ENCODE measurements at places on chromosomes 4 and X.

DNA sequence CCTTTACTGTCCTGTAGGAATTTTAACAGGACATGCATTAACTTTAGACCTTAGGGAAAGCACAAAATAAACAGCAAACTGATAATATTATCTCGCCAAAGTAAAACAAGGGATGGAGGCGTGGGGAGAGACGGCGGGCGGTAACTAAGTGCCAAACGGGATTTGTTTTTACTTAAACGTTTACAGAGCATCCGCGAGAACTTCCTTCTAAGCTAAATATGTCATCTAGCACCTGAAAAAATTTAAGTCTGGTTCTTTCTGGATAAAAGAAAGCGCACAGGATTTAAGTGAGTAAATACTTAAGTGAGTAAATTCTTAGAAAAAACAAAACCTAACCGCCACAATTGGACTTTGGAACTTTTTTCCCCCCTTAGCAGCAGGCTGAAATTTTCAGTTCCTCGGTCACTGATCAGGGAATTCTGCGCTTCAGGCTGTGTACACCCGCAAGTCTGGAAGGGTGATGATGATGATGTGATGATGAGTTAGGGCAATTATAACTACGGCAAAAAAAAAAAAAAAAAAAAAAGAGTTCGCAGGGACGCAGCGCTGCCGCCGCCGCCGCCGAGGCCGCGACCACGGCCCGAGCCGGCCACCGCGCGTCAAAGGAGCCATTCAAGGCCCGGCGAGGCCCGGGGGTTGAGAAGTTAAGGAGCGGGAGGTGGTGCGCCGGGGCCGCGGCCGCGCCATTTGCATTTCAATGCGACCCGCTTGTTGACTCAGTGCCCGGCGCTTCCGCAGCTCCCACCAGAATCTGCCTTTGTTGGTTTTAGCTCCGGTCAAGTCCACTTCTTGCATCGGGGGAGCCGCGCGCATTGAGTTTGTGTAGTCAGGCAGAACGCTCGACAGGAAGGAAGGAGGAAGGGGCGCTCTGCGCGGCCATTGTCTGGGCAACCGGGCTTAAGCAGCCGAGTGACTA, 108.8 kb downstream of the SPRY1 start:
- DNase-seq, result peak; percentile 41

DNA sequence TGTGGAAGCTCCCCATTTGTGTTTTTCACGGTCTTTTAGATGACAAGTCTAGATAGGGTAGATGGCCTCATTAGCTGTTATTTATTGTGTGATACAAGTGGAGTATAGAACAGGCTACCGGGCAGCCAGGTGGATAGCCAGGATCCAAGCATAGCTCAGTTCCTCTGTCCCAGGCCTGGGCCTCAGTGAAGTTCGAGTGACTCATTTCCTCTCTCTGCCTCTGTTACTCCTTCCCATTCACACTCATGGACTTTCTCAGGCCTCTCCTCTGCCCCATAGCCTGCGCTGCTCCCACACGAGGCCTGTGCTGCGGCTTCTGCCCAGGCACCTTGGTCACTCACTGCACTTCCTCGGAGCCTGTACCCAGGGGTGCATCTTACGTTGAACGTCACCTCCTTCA, 54.5 kb downstream of the TENM3 start:
- DNase-seq, result no peak

DNA sequence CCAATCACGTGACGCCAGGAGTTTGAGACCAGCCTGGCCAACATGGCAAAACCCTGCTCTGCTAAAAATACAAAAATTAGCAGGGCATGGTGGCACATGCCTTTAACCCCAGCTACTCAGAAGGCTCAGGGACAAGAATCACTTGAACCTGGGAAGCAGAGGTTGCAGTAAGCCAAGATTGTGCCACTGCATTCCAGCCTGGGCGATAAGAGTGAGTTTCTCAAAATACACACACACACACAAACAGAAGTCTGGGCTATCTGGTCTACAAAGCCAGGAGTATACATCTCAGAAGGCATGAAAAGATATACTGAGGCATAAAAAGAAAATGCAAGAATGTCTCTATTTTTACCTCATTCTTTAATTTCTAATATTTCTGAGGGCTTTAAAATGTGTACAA, 11.3 kb downstream of the YTHDC1 start:
- DNase-seq, result no peak

DNA sequence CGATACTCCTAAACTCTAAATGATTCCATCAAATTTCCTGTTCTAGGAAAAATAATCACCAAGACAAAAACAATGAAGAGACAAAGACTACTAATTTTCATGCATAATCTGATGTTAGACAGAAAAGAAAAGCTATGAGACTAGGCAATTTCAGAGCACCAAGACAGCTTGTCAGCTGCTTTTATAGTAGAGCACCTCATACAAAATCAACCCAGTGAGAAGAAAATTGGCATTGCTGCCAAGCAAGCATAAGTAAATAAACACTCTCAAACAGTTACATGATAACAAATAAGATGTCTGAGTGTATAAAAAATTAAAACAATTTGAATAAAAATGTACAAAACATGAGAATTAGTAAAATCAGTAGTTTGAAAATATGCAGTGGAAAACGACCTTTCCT, 1544.6 kb downstream of the C4orf33 start:
- no peak for DNase-seq

GRCh38 chr4:56450342-56450741, 14.3 kb downstream of the PAICS start:
- no peak for DNase-seq

DNA sequence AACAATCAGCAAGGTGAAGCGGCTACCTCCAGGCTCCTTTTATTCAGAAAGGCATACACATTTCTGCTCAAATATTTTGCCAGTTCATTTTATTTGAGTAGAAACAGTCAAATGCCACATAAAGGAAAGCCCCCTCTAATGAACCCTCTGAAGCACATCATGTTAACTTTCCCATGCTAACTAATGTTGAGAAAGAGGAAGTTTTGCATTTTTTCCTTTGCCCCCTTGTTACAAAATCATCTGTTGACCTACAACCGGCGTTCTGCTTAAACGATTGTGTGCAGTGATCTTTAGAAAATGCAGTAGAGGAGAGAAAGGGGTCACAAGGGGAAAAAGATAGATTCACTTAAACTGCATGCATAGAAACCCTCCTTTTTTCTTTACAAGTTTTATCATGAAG, 25.2 kb upstream of the ATXN3L start:
- DNase-seq, result no peak

DNA sequence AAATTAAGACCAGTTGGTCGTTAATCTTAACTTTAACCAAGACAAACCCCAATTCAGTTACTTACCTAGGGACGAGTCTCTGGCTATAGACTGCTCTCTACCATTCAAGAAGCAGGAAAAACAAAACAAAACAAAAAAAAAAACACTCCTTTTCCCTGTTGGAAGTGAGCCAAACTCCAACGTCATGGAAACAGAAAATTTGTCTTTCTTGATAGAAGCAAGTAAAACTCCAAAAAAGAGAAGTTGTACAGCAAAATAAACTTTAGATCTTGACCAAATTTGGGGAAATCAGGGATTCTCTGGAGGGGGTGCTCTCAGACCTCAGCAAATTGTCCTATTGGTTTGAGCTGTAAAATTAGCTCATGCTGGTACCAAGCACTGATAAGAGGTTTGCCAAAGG, 3.7 kb downstream of the CNGA1 start:
- no peak for DNase-seq

DNA sequence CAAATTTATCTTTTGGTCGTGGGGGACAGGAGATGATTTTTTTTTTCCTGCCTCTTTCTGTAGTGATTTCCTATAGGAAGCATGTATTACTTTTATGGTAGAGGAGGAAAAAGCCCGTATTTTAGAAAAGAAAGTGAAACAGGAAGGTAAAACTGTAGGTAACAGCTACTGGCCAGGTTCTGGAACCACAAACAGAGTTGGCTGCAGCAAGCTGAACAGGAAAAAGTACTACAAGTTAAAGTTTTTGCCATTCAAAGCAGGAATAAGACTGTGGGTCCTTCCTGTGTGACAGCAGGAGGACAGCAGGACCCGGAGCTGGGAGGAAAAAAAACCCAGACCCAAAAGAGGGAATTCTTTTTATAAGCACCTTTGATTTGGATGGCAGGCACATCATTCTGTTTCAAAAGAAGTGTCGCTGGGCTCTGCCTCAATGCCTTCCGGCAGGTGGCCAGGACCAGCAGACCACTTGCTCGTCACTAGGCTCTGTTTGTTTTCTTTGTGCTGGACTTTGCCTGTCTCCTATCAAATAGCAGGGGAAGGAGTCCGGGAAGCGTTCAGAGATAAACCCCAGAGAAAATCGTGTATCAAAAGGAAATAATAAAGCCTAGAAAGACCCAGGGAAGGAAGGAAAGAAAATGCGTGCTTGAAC, 277.9 kb downstream of the ADGRA3 start:
- DNase-seq, result no peak

DNA sequence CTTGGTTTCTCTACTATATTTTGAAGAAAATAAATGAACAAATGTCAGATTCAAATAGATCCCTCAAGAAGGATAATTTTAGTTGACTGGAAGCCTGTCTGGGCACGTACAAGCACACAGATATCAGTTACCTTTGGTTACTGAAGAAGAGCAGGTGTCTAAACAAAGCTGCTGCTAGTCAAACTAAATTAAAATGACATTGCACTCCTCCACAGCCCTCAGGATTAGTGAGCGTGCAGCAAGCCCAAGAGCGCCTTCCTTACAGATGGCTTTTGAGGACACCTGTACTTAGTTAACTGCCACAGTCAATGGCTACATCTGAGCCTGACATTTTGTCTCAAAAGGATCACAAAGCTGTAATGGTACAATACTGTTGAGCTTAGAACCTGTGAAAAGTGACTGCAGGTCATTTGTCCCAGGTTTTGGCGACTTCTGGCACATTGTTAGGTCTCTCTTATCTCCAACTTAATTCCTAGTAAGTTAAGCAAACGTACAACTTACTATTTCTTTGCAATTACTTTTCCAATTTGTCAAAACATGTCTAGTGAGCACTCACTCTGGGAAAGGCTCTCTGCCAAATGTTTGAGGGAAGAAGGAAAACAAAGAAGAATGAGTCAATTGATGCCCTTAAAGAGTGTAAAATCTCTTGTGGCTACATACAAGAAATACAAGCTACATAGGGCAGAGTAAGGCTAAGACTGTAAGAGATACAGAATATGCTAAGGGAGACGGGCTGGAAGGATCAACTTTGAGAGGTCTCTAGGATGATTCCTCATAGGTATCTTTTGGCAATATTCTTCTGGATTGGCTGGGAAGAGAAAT, 25.6 kb upstream of the DAPP1 start:
- no peak for DNase-seq

GRCh38 chrX:151973060-151973661, 1.3 kb downstream of the GABRE start:
- DNase-seq, result no peak

GRCh38 chr4:128060121-128060698, 902 bp upstream of the LARP1B start:
- peak; percentile 14 for DNase-seq

DNA sequence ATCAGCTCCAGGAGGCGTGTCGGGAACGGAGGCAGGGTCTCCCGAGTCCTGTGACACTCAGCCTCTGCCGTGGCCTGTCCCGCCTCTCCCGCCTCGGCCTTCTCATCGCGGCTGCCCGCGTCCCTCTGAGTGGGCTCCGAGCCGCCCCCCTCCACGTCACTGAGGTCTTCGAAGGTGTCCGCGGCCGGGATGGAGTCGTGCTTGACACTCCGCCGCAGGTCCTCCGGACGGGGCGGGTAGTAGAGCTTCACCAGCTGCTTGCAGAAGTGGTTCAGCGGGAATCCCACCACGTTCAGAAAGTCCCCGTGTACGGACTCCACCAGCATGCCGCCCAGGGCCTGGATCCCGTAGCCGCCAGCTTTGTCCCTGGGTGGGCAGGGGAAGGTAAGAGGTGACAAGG, 25.0 kb downstream of the ASMTL start:
- DNase-seq, result no peak

GRCh38 chr4:79294064-79294463, 31.8 kb downstream of the NAA11 start:
- no peak for DNase-seq

DNA sequence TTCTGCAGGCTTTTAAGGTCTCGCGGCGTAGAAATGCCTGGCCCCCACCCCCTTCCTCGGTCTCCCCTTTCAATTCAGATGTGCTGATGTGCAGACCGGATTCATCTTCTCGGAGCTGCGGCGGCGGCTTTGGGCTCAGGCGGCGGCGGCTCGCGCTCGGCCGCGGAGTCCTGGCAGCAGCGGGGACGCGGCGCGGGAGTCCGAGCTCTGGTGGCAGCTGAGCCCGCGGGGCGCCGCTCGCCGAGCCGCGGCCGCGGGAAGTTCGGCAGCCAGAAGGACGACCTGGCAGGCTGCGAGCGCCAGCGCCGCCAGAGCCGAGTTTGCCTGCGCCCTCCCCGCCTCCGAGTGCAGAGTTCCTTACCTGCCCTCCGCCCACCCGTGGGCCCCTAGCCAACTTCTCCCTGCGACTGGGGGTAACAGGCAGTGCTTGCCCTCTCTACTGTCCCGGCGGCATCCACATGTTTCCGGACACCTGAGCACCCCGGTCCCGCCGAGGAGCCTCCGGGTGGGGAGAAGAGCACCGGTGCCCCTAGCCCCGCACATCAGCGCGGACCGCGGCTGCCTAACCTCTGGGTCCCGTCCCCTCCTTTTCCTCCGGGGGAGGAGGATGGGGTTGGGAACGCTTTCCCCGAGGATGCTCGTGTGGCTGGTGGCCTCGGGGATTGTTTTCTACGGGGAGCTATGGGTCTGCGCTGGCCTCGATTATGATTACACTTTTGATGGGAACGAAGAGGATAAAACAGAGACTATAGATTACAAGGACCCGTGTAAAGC, 448 bp downstream of the TLL1 start:
- peak; percentile 77 for DNase-seq

- DNase-seq, result no peak
Measured at GRCh38 chr4:11970754-11971153, 542.1 kb upstream of the HS3ST1 start.

- DNase-seq, result no peak
Measured at GRCh38 chr4:40506492-40506891, 123.2 kb downstream of the RBM47 start.

GRCh38 chrX:139720979-139721378, 13.0 kb upstream of the MCF2 start:
- DNase-seq, result no peak

- no peak for DNase-seq
Measured at GRCh38 chrX:155886409-155886808, 5.3 kb downstream of the VAMP7 start.

DNA sequence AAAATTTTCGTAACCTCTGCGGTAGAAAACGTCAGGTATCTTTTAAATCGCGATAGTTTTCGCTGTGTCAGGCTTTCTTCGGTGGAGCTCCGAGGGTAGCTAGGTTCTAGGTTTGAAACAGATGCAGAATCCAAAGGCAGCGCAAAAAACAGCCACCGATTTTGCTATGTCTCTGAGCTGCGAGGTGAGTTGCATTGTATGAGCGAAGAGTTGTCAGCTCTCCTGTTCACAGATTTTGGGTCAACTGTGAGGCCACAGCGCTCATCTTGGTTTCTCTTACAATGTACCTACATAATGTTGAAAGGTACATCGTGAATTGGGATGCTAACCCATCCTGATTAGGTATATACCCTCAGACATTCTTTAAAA, 486 bp downstream of the CLCN3 start:
- peak; percentile 27 for DNase-seq
